ENCODE measurements at places on chromosomes 5 and 9. TPM values are rescaled to one million over a fixed set of nuclear protein-coding genes. Genes with fewer than 3 reads are reported as not detected.
A peak's percentile ranks its signal among the peaks of the same experiment; 100 is the strongest.

- no peak for DNase-seq
These were observed 3.7 kb downstream of the RECK start for GRCh38 chr9:36040271-36040925.

DNA sequence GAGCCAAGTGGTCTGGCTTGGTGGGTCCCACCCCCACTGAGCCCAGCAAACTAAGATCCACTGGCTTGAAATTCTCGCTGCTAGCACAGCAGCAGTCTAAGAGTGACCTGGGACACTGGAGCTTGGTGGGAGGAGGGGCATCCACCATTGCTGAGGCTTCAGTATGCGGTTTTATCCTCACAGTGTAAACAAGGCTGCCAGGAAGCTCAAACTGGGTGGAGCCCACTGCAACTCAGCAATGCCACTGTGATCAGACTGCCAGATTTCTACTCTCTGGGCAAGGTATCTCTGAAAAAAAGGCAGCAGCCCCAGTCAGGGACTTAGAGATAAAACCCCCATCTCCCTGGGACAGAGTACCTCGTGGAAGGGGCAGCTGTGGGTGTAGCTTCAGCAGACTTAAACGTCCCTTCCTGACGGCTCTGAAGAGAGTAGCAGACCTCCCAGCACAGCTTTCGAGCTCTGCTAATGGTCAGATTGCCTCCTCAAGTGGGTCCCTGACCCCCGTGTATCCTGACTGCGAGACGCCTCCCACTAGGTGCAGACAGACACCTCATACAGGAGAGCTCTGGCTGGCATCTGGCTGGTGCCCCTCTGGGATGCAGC, 18.2 kb upstream of the STK32A start:
- peak; percentile 46 for DNase-seq

- no peak for DNase-seq
These were observed 111.0 kb upstream of the PLCXD3 start for GRCh38 chr5:41621420-41621819.

GRCh38 chr9:108142504-108143201, 653.1 kb upstream of the KLF4 start:
- no peak for DNase-seq

GRCh38 chr5:42605490-42605889, 151.1 kb upstream of the CCDC152 start:
- DNase-seq: no peak

DNA sequence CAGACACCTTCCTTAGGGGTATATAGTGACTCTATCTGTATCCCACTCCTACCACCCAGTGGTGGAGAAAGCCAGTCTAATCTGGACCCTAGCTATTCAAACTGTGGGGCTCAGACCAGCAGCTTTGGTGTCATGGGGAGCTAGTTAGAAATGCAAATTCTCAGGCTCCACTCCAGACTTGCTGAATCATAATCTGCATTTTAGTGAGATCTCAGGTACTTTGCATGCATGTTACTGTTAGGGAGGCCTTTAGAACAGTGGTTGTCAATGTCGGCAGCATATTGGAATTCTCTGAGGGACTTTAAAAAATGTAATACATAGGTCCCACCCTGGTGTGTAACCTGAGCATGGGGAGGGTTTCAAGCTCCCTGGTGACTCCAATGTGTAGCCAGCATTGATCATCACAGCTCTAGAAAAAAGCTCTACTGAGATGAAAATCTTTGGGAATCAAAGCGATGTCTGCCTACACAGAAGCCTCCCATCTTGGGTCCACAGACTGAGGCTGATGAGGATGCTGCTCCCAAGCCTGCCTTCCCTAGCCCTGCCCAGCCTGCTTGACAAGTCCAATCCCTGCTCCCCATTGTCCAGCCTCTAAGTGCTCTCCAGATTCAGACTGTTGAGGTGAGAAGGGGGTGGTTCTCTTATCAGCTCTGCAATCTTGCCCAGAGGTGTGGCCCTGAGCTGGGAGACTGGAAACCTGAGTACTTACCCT, 11.9 kb upstream of the GM2A start:
- DNase-seq: no peak

DNA sequence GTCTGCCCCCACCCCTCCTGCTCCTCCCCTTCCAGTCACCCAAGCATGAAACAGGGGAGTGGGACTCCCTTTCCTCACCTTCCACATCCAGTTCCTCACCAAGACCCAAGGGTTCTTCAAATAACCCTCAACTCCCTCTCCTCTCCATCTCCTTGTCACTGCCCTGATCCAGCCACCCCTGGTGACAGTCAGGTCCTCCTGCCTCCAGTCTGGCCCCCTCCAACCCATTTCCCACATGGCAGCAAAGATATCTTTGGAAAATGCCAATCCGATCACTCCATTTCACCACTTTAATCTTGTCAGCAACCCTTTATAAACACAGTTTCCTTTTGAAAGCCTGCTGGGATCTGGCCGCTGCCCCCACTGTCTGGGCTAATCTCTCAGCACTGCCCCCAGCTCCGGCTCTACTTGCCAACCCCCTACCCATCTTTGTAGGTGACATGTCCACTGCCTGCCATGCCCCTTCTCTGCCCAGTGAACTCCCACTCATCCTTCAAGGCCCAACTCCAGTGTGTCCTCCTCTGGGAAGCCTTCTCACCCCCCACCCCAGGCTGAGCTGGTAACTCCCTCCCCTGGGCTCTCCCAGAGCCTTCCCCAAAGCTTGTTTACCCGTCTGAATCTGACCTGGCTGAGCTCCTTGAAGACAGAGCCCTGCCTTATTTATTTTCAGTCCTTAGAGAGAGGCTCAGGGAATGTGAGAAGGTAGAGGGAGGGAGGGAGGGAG, 781 bp upstream of the MYOZ3 start:
- no peak for DNase-seq

DNA sequence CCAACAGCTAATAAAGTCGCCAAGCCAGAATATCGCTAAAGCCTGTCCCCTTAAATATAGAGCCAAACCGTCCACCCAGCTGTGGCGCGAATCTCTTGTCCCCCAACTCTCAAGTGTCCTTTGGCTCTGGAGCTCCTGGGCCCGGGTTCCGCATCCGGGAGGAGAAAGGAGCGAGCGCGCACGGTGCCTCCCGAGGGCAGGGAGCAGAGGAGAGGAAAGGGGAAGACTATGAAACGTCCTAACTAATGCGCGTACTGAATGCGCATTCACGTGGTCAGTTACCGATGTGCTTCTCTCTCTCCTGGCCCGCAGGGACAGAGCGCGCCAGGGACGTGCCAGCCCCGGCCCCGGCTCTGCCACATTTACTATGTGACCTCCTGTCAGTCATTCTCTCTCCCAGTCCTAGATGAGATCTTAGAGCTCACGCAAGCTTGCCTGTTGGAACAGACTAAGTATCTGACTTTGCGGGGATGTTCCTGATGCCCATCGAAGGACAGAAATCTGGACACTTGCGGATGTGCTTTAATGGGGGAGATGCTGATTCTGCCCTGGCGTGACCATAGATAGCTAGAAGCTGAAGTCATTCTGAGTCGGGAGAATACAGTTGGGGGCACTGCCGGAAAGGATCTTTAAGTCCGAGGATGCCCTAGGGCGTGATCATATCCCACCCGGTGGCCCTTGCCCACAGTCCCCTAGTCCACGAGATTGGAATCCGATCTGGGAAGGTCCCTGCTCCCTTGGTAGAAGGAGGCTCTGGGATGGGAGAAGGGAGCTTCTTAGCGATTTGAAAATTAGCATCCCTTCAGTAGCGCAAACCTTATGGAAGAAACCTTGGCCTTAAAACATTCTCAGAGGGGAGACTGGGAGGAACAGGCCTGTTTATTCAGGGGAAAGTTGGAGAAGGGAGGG, 5.7 kb upstream of the EBF1 start:
- DNase-seq: no peak

DNA sequence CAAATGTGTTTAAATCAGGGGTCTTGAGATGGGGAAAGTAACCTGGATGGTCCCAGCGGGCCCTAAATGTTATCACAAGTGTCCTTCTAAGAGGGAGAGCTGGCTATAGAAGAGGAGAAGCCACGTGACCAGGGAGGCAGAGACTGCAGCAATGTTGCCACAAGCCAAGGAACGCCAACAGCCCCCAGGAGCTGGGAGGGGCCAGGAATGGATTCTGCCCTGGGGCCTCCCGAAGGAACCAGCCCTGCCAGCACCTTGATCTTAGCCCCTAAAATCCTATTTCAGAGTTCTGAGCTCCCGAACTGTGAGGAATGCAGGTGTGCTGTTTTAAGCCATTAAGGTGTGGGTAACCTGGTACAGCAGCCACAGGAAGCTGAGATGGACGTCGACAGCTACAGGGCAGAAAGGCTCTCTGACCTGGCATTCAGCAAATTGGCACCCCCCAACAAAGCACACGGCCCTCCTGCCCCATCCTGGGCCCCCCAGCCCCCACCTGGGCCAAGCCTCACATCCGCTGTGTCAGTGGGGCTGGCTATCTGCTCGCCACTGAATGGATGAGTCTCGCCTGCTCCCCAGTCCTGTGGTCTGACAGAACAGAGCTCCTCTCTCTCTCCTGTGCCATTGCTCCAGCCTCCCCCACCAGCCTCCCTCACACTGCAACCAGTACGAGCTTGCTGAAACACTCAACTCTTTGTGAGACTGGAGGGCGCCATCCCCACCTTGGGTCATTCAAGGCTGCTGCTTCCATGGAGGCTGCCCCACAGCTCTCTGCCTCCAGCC, 78.8 kb downstream of the ADAMTS2 start:
- no peak for DNase-seq

GRCh38 chr5:133269691-133270090, 217.9 kb downstream of the HSPA4 start:
- DNase-seq: no peak

DNA sequence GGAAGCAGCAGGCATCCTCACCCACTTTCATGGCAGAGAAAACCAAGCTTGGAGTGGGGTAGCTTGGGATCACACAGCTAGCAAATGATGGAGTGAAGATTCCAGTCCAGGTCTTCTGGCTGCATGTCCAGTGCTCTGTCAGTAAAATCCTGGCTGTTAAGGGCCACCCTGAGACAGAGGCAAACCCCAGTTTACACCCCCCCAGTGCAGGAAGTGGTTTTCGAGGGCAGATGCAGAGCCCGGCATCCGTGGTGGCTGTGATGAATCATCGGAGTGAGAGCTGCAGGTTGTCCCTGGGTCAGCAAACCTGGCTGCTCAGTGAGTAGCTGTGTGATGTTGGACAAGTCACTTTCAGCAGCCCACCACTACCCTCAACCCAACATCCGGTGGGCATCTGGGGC, 115.4 kb downstream of the RGS3 start:
- DNase-seq: peak; percentile 94

- no peak for DNase-seq
These were observed 5.7 kb downstream of the ZNF366 start for GRCh38 chr5:72501488-72501887.

RARS1 gene
- total RNA-seq: 127 TPM

CCL27 gene
- total RNA-seq: 0.49 TPM

Data from MCF 10A (cell line).